ENCODE measurements at places on chromosomes 7 and 10.

DNA sequence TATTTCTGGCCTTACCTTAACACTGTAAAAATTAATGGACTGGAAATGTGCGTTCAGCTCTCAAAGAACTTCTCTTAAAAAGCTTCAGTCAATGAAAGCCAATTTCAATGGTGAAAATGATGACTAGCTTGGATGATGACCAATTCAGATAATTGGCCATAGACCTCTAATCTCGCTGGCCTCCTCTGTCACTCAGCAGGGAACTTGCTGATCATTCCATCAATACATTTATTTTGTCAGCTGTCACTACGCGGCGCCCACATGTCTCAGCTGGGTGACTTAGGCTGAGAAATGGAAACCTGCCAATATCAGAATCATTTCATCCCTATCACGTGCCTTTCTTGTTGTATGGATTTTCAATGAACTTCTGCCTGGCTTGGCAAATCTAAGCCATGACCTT, 673.0 kb upstream of the AUTS2 start:
- DNase-seq = no peak

DNA sequence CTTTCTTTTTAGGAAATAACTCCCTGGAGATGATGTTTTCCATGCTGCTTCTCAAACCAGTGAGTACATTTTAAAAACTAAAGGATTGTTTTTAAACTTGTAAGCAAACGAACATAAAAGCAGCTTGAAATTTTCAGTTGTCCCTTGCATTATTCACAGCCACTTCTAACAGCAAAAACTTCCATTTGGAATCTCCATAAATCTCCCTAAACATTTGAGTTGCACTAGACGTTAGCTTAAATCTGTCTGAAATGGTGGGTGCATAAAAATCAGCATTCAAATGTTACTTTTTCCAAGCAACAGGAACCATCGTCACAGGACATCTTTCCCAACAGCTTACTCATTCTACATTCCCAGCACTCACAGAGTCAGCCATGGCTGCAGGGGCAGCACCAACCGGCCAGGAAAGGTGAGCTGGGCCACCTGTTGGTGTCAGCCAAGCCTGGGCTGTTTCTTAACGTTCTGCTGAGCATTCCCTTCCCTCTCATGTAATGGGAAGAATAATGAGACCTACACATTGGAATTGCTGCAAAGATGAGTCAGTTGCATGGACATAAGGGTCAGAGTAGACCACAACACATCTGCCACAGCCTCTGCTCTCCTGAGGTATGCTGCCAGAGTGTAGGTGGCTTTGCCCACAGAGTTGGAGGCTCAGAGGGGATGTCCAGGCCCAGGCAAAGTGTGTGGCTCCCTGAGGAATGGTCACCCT, 163.2 kb downstream of the TNS3 start:
- no peak for DNase-seq

DNA sequence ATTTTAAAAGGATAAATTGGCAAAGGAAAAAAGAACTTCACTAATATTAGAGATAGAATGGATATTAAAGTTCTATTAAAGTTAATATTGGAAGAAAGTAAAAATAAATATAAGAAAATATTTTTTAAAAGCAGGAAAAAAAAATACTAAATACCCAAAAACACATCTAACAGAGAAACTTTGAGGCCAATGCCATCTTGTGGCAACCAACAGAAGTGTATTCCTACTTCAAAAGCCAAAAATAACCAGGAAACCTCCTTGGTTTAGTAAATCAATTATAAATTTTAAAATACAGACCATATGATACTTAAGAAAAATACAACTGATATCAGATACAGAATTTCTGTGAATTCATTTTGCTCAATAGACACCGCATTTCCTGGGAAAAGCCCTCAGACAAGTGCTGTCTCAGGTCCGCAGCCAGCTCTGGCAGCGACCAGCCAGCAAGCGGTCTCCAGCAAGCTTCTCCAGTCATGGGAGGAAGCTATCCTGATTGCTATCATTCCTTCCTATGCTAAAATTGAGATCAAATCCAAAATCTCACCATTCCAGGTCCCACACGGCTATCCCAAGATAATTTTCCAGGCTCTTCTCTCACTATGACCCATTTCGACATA, 65.3 kb downstream of the LMBR1 start:
- no peak for DNase-seq

DNA sequence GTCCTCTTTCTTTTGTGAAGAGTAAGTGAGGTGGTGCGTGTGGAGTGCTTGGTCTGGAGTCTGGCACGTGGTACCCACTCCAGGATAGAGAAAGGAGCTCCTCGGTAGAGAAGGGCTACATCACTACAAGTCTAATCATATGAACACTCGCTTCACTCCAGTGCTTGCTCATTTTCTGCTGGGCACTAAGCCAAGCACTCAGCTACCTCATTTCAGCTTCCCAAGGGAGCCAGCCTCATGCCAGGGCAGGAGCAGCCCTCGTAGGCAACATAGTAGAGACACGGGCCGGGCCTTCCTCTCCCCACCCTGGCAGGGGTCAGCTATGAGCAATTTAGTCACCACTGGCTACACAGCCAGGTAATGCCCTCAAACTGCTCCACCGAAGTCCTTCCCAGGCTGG, 11.4 kb upstream of the HSPA12A start:
- DNase-seq = no peak

DNA sequence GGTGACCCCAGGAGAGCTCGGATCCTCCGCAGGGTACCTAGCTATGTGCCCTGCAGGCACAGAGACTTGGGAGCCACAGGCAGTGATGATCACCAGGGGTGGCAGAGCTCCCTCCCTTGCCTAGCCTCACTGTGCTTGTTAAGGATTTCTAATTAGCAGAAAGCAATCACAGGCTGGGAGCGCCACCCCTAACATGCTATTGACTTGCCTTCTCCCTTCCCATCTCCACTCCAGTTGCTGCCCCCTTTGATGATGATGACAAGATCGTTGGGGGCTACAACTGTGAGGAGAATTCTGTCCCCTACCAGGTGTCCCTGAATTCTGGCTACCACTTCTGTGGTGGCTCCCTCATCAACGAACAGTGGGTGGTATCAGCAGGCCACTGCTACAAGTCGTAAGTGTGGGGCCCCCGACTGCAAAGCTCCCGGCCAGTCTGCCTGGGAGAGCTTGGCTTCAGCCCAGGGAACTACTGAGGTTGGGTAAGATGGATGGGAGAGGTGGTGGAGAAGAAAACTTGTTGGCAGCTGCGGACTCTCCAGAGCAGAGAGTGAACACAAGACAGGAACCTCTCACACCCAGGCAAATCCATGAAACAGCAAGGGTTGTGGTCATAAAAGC, 1.2 kb downstream of the PRSS1 start:
- DNase-seq = no peak

Measured in left renal cortex interstitium (tissue), 4 donors.